ENCODE measurements at places on chromosomes 3 and 15.

DNA sequence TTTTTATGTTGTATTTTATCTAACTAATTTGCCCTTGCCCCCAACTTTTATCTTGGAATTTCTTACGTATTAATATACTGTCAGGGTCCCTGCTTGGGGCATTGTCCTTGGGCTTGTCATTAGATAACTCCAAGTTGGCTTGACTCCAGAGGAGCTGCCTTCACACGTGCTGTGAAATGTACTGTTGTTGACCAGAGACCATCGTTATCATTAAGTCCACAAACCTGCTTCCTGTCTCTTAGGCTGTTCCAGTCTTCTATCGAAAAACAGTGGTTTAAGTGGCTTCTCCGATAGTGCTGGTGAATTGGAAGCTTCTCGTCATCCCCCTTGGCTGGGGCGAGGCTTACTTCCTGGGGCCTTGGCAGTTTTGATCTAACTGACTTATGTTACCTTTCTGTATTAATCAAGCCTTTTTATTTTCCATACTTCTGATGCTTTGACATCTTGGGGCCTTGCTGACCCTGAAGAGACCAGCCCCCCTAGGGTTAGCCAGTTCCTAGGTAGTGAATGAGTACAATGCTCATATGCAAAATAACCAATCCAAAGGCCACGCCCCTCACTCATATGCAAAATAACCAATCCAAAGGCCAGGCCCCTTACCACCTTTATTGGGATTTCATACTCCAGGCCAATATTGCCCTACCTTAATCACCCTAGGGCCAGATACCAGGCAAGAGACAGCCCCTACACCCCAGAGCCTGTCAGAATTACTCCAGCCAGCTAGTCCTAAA is 164.5 kb downstream of the IGF1R start:
- DNase-seq, result no peak

- DNase-seq, result no peak
Measured at GRCh38 chr15:89341316-89342005, 6.8 kb upstream of the POLG start.

- no peak for DNase-seq
Measured at GRCh38 chr3:114217266-114217665, 20.1 kb downstream of the ZNF80 start.

DNA sequence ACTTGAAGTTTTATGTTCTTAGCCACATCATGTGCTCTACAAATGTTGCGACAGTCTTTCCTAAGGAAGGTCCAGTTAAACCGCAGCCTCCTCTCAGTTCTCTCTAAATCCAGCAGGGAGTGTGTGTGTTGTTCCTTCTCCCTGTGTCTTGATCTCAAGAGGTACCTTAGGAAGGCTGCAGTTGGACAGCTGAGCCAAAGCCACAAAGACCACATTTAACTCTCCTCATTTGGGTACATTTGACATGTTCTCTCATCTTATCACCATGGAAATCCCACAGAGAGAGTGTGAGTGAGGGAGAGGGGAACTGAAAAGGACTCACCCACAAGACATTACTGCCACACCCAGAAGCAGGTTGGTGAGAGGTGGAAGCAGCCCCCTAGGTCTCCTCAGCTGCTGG is 79.5 kb downstream of the CD200R1L start:
- no peak for DNase-seq

GRCh38 chr3:58358808-58359207 is 26.1 kb downstream of the PXK start:
- no peak for DNase-seq

GRCh38 chr3:185362850-185363661 is at the start of gene MAP3K13:
TSS of gene MAP3K13 (plus strand) at chr3:185363136. CDS start at chr3:185428582, 65,446 bp downstream.
- DNase-seq, result peak; percentile 64

DNA sequence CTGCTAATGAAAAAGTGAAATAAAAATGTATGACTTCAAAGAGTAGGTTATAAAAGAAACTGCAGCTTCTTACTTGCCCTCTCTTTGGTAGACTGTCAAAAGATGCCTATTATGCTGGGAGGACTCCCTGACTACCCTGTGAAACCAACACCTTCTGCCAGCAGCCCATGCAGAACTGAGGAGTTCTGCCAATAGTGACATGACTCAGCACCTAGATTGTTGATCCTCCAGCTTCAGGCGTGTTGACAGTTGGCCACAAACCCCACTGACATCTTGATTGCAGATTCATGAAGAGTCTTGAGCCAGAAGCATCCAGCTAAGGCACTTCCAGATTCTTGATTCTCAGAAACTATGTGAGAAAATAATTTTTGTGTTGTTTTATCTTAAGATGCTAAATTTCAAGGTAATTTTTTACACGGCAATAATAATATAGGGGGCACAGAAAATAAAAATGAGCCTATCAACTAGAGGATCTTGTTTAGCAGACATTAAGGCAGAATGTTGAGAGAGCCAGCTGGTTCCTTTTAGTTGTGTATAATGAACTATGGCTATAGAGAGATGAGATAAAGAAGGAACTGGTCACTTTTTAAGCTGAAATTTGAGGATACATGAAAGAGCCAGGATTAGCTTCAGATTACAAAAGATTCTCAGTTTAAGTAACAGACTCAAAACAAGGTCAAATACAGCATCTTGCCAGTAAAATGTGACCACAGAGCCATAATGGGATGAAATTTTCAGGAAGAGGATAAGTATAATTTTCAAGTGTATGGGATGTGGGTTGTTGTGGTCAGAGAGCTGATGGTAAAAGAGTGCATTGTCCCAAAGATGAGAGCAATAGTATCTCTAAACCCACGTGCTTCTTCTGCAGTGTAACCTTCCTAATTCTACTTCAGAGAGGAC is 588.7 kb upstream of the CBLB start:
- no peak for DNase-seq

DNA sequence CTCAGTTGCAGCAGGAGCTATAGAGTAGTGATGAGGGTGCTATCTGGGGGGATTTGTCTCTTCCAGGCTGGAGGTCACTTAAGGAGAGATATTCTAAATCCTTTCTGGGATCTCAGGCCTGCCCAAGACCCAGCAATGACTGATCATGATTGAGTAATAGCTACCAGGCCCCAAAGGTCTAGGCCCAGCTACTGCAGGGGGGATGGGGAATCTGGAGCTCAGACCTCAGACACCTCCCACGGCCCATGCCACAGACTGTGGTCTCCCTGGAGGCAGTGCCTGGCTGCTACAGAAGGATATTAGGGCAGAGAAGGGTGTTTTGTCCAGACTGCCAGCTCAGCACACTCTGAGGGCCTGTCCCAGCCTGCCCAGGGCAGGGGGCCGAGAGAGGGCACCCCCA is 6.9 kb downstream of the SLC38A3 start:
- no peak for DNase-seq

- DNase-seq, result no peak
Measured at GRCh38 chr15:81281456-81281735, 42.5 kb downstream of the STARD5 start.

DNA sequence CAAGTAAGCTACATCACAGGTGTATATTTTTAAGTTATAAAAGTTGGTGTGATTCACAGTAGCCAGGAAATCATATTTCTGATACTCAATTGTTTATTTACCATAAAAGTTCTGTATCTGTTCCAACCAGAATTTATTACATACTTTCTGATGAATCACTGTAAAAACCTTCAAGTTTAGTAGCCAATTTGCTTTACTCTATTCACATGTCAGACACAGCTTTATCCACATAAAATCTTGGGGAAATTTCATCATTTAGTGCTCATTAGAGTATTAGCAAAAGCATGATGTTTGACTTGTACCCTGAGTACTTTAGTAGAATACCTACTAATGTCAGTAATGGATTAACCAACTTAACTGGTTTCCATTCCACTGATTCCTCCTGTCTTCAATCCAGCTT is 249.8 kb downstream of the POLQ start:
- DNase-seq, result no peak

GRCh38 chr15:78455749-78456148 is 17.7 kb downstream of the IREB2 start:
- peak; percentile 11 for DNase-seq

- DNase-seq, result no peak
Measured at GRCh38 chr15:95825671-95826411, 504.7 kb upstream of the NR2F2 start.

- no peak for DNase-seq
Measured at GRCh38 chr15:69140306-69140705, 20.1 kb upstream of the GLCE start.

DNA sequence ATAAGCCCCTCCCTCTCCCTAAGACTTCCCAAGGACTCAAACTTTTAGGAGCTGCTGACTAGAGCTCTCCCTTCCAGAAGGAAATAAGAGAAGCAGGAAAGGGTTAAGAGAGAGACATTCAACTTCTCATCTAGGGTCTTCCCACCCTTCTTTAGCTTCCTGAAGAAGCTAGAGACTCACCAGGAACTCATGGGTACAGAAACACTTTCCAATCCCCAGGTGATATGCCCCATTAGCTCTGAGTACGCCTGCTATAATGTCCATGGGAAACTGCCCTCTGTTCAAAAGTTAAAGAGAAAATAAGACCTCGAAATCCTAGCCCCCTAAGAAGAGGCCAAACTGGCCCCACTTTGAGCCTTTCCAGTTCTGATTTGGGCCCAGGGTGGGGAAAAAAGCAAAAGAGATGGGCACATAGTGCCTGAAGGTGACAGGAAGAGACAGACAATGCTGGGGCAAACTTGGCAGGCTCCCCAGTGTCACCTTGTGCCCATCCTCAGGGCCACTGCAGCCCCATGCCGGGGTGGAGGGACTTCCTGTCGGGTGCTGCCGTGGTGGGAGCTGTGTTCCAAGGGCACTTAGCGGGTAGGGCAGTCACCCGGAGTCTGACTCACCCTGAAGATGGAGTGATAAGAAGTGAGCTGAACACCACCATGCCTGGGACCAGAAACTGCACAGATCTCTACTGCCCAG is 29.5 kb downstream of the CCDC12 start:
- no peak for DNase-seq

DNA sequence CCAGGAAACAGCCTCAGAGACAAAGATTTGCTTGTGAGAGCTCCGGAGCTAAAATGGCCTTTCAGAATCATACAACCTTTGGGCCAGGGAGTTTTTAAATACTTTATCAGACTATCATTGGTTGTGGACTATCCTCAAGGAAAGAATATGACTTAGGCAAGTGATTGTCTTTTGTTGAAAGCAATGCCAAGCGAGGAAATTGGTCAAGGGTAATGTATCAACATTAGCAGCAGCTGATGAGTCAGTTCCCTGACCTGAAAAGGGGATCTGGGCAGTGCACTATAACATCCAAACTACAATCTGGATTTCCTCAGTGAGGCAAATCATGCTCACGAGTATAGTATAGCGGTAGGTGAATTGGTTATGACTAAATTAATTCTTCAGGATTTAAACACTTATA is 303.6 kb downstream of the LSAMP start:
- no peak for DNase-seq

DNA sequence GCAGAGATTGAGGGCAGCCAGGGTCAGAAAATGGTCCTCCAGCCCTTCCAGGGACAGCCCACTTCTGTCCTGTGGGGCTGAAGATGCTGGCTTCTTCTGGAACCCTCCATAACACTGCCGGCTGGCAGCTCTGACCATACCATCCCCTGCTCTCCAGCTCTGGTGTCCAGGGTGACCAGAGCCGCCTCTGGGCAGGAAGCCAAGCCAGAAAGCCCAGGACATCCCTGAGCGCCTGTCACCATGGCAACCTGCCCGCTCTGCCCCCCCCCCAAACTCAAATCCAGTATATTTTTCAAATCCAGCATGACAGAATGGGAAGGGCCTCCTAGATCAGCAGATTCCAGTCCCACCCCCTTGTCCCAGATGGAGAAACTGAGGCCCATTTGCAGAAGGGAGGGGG is 420 bp upstream of the TMIE start:
- DNase-seq, result peak; percentile 45

GRCh38 chr3:169522595-169523529 is 140.7 kb downstream of the MECOM start:
- DNase-seq, result no peak

- no peak for DNase-seq
Measured at GRCh38 chr3:42556089-42556632, 25.6 kb downstream of the SEC22C start.

- DNase-seq, result no peak
Measured at GRCh38 chr15:83605111-83605945, 48.6 kb upstream of the ADAMTSL3 start.

DNA sequence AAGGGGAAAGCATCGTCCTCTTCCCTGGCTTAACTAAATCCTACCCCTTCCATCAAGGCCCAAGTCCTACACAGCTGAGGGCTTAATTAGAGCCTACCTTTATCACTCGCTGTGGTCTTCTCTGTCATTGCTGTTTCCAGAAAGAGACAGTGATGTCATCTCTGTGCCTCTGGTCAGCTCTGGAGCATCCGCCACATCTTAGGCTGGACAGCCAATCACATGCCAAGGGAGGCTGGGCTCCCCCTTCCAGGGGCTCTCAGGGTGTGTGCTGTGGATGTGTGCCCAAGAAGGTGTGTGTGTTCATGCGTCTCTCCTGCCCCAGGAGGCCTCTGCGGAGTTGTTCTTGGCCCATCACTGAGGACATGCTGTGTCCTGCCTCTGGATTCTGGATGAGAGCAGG is 42.8 kb downstream of the CHST14 start:
- DNase-seq, result no peak

DNA sequence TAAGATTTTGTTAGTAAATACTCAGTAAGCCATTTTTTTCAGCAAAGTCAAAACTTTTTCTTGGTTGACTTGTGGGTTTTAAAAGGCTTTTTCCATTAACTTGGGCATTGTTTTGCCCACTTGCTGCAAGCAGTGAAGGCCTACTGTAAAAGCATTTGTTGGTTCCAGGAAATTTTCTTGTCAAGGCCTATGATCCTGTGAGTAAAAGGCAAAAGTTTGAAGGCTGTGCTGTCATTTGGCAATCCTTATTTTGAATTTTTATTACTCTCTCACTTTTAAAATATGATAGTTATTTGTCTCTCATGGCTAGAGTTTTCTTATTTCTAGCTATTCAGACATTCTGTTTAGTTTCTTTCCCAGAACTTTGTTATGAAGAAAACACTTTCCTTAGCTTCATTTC is 13.0 kb downstream of the P2RY12 start:
- DNase-seq, result no peak

- no peak for DNase-seq
Measured at GRCh38 chr3:42490243-42490642, 12.2 kb upstream of the VIPR1 start.

GRCh38 chr3:68088216-68088615 is 433.8 kb upstream of the SUCLG2 start:
- DNase-seq, result no peak

GRCh38 chr3:179116816-179117215 is 31.3 kb upstream of the PIK3CA start:
- no peak for DNase-seq

GRCh38 chr3:42656680-42657610 is 3.4 kb downstream of the ZBTB47 start:
- no peak for DNase-seq

GRCh38 chr3:24139463-24140412 is 194.7 kb downstream of the NR1D2 start:
- no peak for DNase-seq

- DNase-seq, result no peak
Measured at GRCh38 chr3:11619946-11620652, 23.6 kb downstream of the VGLL4 start.

Data from nephron progenitor cell (in vitro differentiated cells).